ENCODE measurements at places on chromosomes 4 and X. TPM values are rescaled to one million over a fixed set of nuclear protein-coding genes. Genes with fewer than 3 reads are reported as not detected.

GIMD1 gene
- total RNA-seq = not detected

HDX gene
- 12.7 TPM for total RNA-seq

RAI2 gene
- 7.2 TPM for total RNA-seq

CDX4 gene
- not detected for total RNA-seq

WDFY3 gene
- total RNA-seq = 115 TPM

ATP5ME gene
- 236 TPM for total RNA-seq

All from progenitor cell of endocrine pancreas (in vitro differentiated cells).